Breast epithelium (tissue), 4 donors: ENCODE measurements at places on chromosomes 1 and 21.
A peak's percentile ranks its signal among the peaks of the same experiment; 100 is the strongest.

- DNase-seq, result no peak
These were observed 12.2 kb downstream of the OLFML2B start for GRCh38 chr1:162011337-162012012.

GRCh38 chr21:39951183-39952101 lies 84.2 kb downstream of the PCP4 start:
- no peak for DNase-seq

DNA sequence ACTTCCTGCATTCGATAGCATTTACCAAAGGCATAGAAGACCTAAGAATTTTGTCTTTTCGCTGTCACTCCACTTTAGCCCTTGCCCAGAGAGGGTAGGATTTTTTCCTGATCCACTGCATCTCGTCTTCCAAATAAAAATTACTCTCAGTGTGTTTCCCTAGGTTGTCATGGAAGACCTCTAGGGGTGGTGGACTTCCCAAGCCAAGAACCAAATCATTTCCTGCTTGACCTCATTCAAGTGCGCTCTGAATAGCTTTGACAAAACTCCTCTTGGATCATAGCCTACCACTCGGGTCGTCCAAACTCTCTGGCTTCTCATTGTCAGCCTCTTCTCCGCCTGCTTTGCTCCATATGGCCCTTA lies 431 bp upstream of the C1orf52 start:
- DNase-seq, result no peak

DNA sequence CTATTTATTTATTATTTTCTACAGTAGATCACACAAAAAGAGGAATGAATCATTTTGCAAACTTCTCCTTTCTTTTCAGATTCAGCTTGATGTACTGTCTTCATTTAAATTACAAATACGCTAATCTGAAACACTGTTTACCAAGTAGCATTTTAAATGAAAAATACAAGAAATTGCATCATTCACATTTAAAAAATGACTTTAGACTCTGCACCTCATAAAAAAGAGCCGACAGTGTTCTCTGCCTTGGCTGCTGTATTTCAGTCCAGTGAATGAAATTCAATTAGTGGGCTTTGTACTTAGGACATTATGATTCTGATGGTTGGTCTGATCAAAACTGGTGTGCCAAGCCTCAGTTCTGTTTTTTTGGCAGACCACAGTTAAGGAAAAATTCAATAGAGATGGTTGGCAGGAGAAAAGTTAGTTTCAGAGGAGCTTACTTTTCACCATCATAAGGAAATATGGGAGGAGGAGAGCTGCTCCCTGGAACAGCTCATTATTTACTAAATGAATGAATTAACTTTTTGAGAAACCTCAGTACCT lies 222.4 kb upstream of the ESRRG start:
- no peak for DNase-seq

DNA sequence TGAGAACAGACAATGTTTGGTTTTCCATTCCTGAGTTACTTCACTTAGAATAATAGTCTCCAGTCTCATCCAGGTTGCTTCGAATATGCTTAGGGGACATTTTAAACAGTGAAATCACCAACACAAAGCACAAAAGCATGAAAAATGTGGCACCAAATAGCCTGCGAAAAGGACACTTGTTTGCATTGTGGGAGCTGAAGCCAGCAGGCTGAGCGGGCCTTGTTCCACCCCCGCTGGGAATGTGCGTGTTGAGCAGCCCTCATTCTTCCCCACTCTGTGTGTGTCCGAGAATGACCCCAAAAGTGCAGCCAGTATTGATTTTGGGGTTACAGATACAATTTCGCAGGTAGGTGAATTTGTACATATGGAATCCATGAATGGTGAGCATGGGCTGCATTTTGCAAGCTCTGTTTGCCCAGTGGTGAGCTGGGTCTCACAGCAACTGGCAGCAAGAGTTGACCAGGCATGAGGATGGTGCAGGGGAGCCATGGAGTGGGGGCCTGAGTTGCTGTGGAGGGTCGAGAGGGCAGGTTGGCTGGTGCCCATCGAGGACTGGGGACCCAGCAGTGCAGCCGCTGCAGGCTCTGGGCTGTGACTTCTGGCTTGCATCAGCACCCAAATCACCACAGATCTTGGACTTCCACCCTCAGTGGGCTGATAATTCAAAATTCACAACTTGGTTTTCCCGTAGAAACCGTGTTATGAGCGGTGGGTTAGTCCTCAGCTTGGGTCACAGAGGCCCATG lies 29.4 kb downstream of the NENF start:
- DNase-seq, result no peak

GRCh38 chr1:245019910-245020486 lies 134.8 kb upstream of the KIF26B start:
- DNase-seq, result no peak

- no peak for DNase-seq
These were observed 48.1 kb downstream of the ELAPOR1 start for GRCh38 chr1:109161858-109162606.

DNA sequence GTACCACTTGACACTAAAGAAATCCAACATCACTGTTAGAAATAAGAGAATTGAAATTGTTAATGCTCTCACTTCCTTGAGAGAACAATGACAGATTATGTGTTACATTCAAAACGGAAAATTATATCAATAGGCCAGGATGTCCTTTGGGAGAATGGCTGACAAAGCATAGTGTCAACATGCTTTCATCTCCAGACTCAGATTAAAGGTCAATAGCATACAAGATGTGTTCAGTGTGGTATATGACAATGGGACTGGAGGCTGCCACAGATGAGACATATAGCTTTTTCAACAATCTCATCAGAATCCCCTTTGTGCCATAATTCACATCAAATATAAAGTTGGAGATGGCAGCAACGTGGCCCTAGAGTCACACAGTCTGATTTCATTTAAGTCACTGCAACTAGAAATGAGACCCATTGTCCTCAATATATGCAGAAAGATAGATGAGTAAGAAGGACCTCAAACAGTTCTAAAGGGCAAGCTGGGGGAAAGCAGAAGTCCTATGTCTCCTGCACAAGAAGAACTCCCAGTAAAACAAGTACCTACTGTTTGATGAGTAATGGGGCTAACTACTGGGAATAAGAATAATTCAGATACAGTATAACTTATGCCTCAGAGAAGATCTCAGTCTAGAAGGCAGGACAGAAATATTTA lies 327.9 kb downstream of the TTLL7 start:
- no peak for DNase-seq

GRCh38 chr1:54110996-54111395 lies 41.8 kb downstream of the CDCP2 start:
- no peak for DNase-seq

- peak; percentile 68 for DNase-seq
These were observed 11.3 kb downstream of the C1orf105 start for GRCh38 chr1:172431721-172432192.

DNA sequence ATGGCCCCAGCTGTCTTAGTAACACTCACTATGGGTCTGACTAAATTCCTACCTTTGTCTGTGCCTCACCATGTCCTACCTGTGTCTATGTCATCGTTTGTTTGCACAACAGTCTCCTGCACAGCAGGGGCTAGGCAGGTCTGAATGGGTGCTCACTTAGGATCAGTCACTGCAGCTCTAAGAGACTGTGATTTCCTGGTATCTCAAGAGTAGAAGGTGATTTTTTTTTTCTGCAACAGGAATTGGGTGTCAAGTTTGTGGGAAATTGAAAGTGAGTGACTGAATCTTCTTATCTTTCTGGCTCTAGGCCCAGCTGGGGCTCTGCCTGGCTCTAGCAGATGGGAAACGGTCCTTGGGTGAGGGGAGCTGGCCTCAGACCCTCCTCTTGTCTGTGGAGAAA lies 46.4 kb upstream of the TRABD2B start:
- DNase-seq, result no peak

- no peak for DNase-seq
These were observed 9.2 kb upstream of the PTGS2 start for GRCh38 chr1:186689376-186689775.

DNA sequence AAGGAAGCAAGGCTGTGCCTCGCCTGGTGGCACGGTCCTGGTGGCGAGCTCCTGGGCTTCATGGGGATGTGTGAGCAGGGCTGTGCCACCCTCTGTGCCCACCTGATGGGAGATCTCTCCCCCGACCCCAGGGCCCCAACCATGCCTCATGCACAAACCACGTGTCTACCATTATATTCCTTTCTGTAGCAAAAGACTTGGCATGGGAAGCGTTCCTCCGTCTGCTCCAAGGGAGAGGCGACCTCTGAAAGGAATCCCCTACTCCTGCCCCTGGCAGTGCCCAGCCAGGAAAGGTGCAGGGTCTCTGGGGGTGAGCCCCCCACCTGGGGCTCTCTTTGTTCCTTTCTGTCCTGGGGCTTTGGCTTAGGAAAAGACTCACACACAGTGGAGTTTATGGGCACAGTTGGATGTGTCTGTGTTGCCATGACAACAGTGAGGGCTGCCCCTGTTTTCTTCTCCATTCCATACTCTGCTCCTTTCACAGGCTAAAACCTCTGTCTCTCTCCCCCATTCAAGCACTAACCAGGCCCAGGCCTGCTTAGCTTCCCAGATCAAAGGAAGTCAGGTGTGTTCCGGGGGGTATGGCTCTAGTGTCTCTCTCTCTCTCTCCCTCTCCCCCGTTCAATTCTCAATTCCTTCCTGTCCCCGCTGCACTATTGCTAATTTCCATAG lies 21.4 kb upstream of the LRRN2 start:
- no peak for DNase-seq

DNA sequence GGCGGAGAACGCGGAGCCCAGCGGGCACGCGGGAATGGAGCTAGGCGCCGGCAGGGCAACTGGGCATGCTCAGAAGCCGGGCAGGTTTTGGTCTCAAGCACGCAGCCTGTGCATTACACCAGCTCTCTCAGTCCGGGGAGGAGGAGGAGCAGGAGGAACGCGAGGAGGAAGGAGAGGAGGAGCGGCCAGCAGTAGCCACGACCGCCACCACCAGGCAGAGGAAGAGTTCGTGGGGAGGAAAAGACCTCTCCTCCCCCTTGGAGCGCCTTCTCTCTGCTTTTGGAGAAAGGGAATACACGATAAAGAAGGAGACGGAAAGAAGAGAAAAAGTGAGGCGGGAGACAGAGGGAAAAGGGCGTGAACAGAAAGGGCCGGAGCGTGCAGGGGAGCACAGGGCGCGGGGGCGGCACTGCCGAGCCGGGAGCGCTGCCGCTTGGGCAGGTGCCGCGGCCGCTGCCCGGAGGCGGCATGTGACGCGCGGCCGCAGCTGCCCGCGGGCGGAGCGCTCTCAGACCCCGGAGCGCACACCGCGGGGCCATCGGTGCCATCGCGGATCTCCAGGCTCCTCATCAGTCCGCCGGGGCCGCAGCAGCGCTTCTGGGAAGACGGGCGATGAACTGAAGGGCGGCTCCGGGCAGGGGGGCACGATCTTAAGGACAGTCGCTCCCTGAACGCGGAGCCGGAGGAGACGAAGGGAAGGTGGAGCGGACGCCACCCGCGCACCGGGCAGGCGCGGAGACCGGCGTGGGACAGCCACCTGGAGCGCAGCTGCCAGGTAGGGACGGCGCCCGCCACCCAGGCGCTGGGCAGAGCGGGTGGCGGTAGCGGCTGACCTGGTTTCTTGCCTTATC lies at the start of gene CHRM3:
TSS of gene CHRM3 (plus strand) at position 116 of the 851 bp plus-strand sequence. CDS start 520,884 bp downstream, outside the sequence.
- DNase-seq, result peak; percentile 20

- no peak for DNase-seq
These were observed 35.8 kb downstream of the SLC2A1 start for GRCh38 chr1:42922687-42923366.

DNA sequence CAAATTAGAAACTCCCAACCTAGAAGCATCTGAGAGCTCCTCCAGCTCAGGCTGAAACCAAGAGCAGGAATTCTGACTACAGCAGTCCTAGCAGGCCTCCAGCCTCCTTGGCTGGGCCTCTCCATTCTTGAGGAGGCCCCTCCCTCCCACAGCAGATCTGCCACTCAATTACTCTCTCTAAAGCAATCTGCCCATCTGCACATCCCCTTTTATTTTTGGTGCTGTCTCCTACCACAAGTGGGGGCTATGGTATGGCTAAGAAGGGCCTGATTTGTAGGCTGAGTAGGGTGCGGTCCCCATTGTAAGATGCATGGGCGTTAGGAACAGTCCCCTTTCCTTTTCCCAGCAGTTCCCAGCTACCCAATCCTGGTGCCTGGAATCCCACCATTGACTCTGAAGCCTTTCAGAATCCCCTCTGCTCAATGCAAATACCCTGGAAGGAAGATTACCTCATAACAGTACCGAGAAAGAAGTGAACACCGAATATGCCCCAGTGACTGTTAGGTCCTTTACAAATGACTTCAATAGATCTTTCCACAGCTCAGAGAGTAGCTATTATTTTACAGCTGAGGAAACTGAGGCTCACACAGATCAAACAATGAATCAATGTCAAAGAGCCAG lies 11.6 kb upstream of the TTC39A start:
- DNase-seq, result no peak

DNA sequence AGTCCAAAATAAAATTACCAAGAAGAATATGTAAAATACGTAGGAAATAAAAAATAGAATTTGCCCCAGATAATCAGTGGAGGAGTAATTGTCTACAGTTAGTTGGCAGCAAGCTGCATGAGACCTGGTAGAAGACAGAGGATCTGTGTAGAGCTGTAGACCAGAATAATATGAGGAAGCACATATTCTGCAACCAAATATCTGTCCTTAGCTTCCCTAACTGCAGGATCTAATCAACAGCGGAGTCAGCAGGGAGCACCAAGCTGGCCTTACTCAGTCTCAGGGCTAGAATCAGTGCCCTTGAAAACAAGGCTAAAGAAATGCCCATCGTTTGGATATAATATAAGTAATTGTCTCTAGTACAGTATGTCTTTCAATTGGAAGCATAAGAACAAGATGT lies 6.1 kb upstream of the GCSAML start:
- DNase-seq, result no peak

- no peak for DNase-seq
These were observed 91.9 kb downstream of the GTF2B start for GRCh38 chr1:88799491-88799890.

DNA sequence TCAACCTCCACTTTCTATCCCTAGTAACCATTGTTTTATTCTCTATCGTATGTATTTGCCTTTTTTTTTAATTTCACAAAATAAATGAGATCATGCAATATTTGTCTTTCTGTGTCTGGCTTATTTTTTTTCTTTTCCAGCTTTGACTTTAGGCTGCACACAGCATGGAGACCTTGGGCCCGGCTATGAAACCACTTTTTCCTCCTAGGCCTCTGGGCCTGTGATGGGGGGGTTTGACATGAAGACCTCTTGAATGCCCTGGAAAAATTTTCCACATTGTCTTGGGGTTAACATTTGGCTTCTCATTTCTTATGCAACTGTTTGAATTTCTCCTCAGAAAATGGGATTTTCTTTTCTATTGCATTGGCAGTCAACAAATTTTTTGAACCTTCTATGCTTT lies 100.2 kb upstream of the BTG3 start:
- no peak for DNase-seq

DNA sequence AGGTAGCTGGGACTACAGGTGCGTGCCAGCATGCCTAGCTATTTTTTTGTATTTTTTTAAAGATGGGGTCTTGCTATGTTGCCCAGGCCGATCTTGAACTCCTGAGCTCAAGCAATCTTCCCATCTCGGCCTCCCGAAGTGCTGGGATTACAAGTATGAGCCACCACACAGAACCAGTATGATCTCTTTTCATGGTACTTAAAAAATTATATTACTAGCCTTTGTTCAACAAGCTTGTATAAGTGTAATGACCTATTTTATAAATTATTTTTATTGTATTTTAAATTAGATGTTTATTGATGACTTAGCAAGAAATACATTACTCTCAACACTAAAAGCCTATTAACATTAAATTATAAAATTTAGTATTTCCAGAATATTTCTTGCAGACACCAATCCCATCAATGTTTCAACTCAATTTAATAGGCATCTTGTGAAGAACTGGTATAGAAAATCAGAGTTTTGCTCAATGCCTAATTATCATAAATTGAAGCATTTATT lies 36.0 kb upstream of the MTF2 start:
- no peak for DNase-seq
